Stromal cell of bone marrow (primary cell): ENCODE measurements at places on chromosomes 16 and 17.
A peak's percentile ranks its signal among the peaks of the same experiment; 100 is the strongest.

- no peak for DNase-seq
Measured at GRCh38 chr17:50048146-50048720, 7.7 kb upstream of the ITGA3 start.

GRCh38 chr17:68036304-68037147, 991 bp downstream of the KPNA2 start:
- DNase-seq: no peak

- no peak for DNase-seq
Measured at GRCh38 chr16:53453928-53454327, 19.7 kb downstream of the RBL2 start.

- DNase-seq: no peak
Measured at GRCh38 chr16:79417601-79418008, 182.9 kb downstream of the MAF start.

- DNase-seq: no peak
Measured at GRCh38 chr17:20930081-20930760, 112.6 kb downstream of the USP22 start.

- peak; percentile 38 for DNase-seq
Measured at GRCh38 chr16:21336231-21336630, 58.1 kb upstream of the CRYM start.

DNA sequence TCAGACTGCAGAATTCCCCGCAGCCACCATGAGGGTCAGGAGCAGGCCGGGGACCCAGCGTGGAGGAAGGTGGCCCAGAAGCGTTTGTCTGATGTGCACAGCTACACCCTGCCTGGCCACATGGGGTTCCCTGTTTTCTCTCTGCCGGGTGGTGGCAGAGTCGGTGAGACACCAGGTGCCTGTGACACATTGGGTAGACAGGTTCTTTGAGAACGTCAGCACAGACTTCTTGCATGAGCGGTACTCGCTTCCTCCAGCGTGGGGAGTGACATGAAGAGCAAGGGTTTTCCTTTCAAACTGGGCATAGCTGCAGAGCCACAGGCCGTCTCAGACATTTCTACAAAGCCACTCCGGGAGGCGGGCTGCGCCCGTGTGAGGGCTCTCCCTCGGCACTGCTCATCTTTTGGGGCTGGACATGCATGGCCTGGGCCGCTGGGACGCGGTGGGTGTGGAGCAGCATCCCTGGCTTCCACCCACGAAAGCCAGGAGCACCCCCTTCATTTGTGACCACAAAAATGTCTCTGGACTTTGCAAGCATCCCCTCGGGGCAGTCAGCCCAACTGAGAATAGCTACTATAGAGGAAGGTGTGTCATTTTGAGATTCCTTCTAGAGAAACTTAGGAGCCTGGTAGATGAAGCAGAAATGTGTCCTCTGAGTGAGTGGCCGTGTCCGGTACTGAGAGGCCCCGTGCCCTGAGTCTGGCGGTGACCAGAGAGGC, 26.0 kb downstream of the NME3 start:
- peak; percentile 10 for DNase-seq

GRCh38 chr16:74591876-74592650, 14.9 kb downstream of the GLG1 start:
- no peak for DNase-seq

GRCh38 chr17:58364270-58364942, 12.4 kb upstream of the SUPT4H1 start:
- no peak for DNase-seq

DNA sequence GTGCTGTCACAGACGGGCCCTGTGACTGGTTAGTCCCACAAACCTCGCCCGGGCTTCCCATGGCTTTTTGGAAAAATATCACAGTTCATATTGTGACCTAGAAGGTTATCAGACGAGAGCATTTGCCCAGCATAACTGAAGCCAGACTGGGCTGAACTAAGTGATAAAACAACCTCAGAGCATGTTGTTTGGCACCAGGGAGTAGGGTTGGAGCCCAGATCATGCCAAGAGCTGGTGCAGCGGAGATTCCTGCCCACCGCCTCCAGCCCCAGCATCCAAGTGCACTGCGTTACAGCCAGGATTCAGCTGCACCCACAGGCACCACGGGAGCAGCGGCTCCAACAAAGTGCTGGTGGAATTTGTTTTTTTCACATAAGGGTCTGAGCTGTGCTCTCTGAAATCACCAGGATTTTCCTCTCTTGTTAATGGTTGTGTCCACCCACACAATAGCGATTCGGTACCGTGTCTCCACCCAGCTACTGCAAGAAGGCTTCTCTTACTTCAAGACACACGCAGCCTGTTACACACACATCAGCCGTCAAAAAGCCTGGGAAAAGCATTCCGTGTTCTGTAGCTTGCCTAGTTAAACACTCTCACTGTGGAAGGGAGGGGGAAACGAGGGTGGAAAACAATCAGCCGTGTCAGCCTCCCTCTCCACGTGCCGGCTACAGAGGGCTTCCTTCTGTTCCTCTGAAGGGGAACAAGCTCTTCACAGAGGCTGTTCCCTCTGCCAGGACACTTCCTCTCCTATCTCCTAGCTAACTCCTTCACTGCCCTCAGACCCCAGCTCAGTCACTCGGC, 273.8 kb downstream of the C16orf95 start:
- no peak for DNase-seq

DNA sequence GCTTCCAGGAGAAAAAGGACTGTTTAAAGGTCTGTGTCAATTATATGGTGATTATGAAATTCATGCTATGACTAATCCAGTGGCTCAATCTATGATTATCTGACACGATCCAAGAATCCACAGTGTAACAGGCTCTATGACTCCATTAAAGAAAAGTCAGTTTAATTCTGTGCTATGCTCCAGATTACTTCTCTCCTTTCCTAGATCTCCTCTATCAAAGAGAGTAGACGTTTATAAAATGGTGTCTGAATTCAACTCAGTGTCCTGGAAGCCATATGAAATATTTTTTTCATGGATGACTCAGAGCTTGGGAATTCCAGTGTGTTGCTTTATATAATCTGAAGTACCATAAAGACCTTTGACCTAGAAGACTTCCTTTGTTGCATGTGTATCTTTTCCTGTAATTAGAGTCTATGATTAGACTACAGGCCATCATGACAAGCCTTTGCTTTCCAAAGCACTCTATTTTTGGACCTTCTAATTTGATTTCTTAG, 27.0 kb upstream of the NF1 start:
- DNase-seq: peak; percentile 82

GRCh38 chr16:81008505-81008789, 1.4 kb downstream of the CENPN start:
- DNase-seq: no peak

GRCh38 chr17:73855720-73856333, 211.6 kb upstream of the SDK2 start:
- no peak for DNase-seq

- DNase-seq: no peak
Measured at GRCh38 chr16:71492786-71493185, 3.7 kb upstream of the ZNF19 start.

- DNase-seq: no peak
Measured at GRCh38 chr17:57485566-57485865, 229.2 kb downstream of the MSI2 start.

DNA sequence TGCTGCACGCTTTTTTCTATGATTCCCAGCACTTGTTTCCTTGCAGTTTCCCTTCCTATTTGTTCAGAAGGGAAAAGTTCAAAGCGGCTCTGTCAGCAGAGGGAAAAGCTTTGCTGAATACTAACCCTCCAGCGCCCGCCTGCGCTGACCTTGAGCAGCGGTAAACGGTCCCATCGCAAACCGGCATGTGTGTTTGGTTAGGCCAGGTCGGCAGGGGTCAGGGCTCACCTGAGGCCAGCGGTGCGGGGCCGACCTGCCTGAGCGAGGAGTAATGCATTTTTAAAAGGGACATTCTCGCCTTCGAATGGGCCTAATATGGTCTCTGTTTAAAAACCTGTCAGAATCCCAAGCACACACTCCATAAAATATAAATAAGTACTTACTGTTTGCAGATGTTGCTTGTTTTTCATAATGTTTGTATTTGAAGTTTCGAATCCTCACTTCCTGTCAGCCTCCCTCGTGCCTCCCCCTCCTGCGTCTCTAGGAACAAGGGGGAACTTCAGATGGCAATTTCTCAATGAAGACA, 110.1 kb downstream of the IRX3 start:
- no peak for DNase-seq

DNA sequence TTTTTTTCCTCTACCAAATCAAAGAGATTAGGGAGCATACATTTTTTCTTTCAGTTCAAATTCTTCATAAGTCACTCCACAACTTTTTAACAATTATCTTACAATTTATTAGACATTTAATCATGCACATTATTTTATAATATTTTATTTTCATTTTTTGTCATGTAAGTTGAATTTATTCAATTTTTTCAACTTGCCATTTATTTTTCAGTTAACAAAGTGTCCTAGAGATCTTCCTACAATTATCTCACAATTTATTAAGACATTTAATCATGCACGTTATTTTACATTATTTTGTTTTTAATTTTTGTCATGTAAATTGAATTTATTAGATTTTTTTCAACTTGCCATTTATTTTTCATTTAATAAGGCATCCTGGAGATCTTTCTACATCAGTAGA, 16.2 kb downstream of the CACNG3 start:
- DNase-seq: no peak

DNA sequence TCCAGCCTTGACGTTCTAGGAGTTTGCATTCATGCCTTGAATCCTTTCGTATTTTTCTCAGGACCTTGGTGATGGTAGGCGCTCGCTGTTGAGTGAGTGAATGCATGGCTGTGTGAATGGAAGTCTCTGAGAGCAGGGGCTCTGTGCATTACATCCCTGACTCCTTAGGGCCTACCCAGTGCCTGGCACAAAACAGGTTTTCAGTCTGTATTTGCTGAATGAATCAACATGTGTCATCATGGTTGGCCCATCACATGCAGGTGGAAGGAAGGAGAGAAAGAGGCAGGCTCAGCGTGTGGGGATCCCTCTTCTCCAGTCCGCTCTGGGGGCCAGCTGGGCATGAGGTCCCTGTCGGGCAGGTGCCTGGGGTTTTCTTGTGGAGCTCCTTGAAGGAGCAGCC, 8.7 kb downstream of the RAP1GAP2 start:
- no peak for DNase-seq

DNA sequence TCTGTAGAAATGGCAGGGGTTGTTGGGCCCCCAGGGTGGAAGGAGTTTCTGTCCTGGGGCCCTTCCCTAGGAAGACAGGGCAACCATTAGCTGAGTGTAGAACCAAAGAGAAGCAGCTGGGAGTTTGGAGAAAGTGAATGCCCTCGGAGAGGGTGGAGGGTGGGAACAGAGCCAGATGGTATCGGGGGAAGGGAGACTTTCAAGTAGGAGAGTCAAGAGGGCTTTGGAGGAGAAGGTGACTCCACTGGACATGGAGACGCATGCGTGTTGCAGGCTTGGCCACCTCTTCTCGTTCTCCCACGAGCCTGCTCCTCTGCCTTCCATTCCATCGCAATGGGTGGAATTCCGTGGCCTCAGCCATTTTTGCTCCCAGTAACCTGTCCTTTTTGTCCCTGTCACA, 19.4 kb downstream of the SLC47A1 start:
- DNase-seq: no peak

DNA sequence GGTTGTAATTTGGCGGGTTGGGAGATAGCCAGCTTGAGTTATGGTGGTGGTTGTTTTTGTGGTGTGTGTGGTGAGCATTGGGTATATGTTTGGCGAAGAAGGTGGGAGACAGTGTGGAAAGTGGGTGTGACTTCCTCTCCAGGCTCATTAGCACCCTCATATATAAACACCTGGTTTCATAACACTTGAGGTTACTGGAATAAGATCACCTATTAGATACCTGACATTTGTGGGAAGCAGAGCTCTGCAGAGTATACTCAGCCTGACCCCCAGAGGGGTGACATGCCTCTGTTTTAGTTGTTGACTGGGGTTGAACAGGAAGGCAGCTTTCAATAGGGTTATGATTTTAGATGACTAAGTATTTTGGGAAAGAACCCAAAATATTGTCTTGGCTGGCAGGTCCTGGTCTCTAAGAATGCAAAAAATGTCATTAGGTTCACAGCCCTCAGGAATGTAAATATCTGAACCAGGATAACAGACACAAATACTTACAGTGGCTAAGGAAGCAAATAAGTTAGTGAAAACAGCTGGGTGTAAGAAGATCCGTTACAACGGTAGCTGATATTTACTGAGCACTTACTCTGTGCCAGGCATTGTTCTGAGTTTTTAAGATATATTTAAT, 18.3 kb upstream of the EFCAB13 start:
- peak; percentile 69 for DNase-seq

DNA sequence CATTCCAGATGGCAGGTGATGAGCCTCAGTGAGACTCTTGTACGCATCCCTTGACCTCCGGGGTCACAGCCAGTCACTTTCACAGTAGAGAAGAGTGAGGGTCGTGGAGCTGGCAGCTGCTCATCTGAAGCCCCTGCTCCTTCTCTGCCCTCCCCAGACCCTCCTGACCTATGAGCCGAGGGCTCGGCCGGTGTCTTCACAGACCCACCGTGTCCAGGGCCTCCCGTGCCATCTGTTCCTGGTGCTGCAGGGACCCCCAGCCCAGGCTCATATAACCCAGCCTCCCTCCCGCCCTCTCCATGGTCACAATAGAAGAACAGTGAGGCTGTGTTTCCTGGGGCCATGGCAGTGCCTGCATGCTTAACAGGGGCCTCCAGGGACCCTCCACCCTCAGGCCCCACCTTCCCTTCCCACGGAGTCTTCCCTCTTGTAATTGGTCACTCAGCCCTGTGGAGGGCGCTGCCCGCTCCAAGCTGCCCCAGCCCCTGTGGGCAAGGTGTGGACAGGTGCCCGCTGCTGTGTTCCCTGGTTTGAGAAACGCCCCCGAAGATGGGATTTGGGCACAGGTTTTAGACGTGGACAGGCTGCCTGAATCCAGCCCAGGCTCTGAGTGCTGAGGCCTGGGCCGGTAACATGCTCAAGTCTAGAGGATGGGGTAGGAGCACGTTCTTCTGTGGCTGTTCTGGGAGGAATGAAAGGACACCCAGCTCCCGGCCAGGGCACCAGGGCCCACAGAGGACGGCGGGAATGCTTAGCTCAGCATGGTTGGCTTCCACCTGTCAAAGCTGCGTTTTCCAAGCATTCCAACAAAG, 38.7 kb downstream of the ACSF3 start:
- DNase-seq: no peak

DNA sequence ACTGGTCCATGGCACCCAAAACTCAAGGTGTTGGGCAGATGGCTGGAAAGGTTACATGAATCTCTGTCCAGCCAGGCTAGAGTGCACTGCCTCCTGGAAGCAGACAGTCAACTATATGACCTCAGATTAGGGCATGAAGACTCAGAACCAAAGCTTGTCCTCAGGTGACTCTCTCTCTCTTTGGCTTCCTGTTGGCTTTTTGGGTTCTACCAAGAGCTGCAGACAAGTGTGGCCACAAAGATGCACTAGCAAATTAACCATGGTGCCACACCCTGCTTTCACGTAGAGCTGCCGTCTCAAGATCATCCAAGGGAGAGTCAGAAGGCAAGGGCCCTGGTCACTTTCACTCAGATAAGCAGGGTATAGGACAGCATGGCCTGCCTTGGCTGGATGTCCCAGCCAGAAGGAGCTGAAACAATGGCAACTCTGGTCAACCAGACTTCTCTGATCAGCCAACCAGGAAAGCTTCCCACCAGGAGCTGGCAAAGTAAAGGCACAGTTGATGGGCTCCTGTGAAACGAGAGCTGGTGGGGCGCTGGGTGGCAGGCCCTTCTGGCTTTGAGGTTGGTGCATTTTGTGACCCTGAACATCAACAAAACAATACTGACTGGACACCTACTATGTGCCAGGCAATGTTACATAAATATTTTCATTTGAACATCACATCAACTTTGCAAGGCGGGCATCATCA, 31.9 kb downstream of the CUEDC1 start:
- no peak for DNase-seq
